ENCODE measurements at places on chromosomes 4 and X. TPM values are rescaled to one million over a fixed set of nuclear protein-coding genes. Genes with fewer than 3 reads are reported as not detected.

Gene FAM47A
- not detected for total RNA-seq

Gene GPAT3
- total RNA-seq, result 3.9 TPM

Gene TCEAL2
- total RNA-seq, result 0.49 TPM

Gene PDZD4
- total RNA-seq, result 3.3 TPM

Gene ADH1A
- total RNA-seq, result not detected

DNA sequence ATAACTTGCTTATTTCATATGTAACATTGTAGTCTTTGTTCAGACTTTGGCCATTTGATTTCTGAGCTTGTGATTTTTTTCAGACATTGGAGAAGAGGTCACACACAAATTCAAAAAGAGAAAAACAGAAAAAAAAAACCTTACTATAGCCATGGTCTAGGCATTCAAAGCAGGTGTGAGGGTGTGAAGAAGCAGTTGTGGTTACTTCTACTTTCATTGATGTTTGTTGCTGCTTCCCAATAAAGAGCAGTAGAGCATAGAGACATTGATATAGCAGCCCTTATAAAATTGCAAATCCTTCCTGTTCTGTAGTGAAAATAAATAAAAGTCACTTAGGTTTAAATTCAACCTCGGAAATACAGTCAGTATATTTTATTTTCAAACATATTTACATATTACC lies 671.6 kb downstream of the GRXCR1 start:
- no peaks in the 10 kb centered on the region for H3K27me3 ChIP-seq
- H3K36me3 ChIP-seq, result no peaks in the 10 kb centered on the region
- H3K4me3 ChIP-seq, result no peak overlapping the region
- H3K4me1 ChIP-seq, result no peaks in the 10 kb centered on the region
- no peak for DNase-seq

- H3K36me3 ChIP-seq, result no peaks in the 10 kb centered on the region
- DNase-seq, result no peak
- H3K27ac ChIP-seq, result no peak overlapping the region
Observed at GRCh38 chrX:140141444-140142029, 176.2 kb upstream of the CXorf66 start.

GRCh38 chr4:16707874-16708273 lies 190.6 kb downstream of the LDB2 start:
- no peak overlapping the region for H3K4me3 ChIP-seq
- H3K4me1 ChIP-seq, result no peaks in the 10 kb centered on the region
- no peaks in the 10 kb centered on the region for H3K36me3 ChIP-seq
- H3K27ac ChIP-seq, result no peak overlapping the region

DNA sequence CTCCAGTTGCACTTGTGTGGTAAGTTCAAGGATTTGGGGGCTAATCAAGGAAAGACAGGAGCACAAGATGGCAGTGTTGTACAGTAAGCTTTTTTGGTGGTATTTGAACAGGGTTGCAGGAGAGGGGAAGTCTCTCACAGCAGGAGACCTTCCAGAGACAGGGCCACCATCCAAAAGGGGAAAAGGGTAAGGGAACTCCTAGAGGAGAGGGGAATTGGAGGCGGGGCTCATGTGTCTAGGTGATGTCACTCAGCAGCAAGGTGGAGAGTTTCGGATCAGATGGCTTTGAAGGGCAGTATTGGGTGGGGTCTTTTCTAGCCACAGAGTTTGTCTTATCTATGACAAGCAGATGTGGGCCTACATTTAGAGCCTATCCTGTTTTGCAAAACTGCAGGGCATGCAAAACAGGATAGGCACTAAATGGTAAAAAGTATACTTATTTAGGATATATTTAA lies 13.4 kb upstream of the RNF175 start:
- H3K36me3 ChIP-seq, result no peaks in the 10 kb centered on the region
- H3K4me3 ChIP-seq, result no peak overlapping the region

GRCh38 chrX:150236327-150236726 lies 126.8 kb upstream of the MAMLD1 start:
- no peak for DNase-seq
- H3K36me3 ChIP-seq, result no peaks in the 10 kb centered on the region
- H3K27me3 ChIP-seq, result no peaks in the 10 kb centered on the region

- H3K27me3 ChIP-seq, result no peaks in the 10 kb centered on the region
- no peaks in the 10 kb centered on the region for H3K36me3 ChIP-seq
- H3K4me3 ChIP-seq, result no peak overlapping the region
- no peaks in the 10 kb centered on the region for H3K4me1 ChIP-seq
- no peak overlapping the region for H3K27ac ChIP-seq
Observed at GRCh38 chrX:139454743-139455142, 75.8 kb upstream of the F9 start.

DNA sequence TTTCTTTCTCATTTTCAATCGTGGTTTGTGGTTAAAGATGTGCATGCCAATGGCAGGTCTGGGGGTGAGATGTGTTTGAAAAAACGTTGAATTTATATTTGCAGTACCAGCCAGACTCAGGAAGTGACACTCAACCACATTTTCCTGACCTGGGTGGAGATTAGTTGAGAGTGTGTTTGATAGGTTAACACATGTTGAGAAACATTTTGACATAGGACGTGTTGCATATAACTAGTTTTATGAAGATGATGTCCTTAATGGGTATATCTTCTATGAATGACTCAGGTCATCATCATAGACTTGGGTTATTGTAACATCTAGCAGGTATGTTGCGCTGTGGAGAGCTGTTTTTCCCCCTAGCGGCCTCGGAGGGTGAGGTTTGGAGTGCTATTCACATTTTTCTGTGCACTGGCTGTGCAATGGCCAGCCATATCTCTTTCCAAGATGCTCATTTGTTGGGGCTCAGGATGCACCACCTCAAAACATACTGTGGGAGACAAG lies 21.7 kb upstream of the CD38 start:
- no peak overlapping the region for H3K27ac ChIP-seq
- H3K27me3 ChIP-seq, result no peaks in the 10 kb centered on the region
- H3K4me3 ChIP-seq, result no peak overlapping the region
- H3K4me1 ChIP-seq, result no peaks in the 10 kb centered on the region
- no peak for DNase-seq

- H3K27me3 ChIP-seq, result no peaks in the 10 kb centered on the region
- no peak for DNase-seq
- no peaks in the 10 kb centered on the region for H3K4me1 ChIP-seq
- H3K27ac ChIP-seq, result no peak overlapping the region
Observed at GRCh38 chr4:180695851-180696250, 1547.4 kb upstream of the TENM3 start.
